ENCODE measurements at places on chromosomes 5 and 9.

- no peak for DNase-seq
These were observed 10.5 kb downstream of the DOCK2 start for GRCh38 chr5:169647566-169647965.

GRCh38 chr9:9625248-9625647, 987.6 kb downstream of the PTPRD start:
- no peak for DNase-seq

DNA sequence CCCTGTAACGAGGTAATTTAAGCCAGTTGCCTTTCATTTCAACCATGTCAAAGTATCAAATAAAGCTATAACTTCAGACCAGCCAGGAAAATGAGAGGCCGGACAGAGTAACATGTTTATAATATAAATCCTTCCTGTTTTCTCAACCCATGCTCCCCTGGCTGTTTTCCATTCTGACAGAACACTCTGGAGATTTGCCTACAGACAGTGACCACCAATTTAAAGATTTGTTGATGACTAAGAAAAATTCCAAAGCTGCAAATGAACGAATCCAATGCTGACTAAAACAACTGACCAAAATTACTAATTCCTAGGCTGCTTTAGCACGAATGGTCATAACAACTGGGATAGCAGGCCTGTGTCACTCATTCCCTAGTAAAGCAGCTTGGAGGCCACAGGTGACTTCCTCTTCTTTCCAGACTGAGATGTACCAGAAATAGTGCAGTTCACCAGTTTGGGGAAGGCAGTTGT, 141.4 kb downstream of the AOPEP start:
- peak; percentile 85 for DNase-seq

GRCh38 chr9:98951967-98952366, 8.3 kb downstream of the COL15A1 start:
- DNase-seq: no peak

- DNase-seq: no peak
These were observed 340.4 kb downstream of the RASEF start for GRCh38 chr9:82722561-82722960.

- peak; percentile 70 for DNase-seq
These were observed 355.3 kb downstream of the BNC2 start for GRCh38 chr9:16515207-16515606.

GRCh38 chr9:132994410-132995120, 16.1 kb downstream of the GFI1B start:
- DNase-seq: peak; percentile 36

GRCh38 chr5:172503925-172504700, 49.8 kb upstream of the SH3PXD2B start:
- DNase-seq: no peak

GRCh38 chr9:90469435-90469834, 173.2 kb downstream of the DIRAS2 start:
- DNase-seq: no peak

- no peak for DNase-seq
These were observed 121.5 kb downstream of the EHMT1 start for GRCh38 chr9:137740312-137740711.

GRCh38 chr5:113608113-113608596, 94.7 kb downstream of the YTHDC2 start:
- DNase-seq: peak; percentile 68

DNA sequence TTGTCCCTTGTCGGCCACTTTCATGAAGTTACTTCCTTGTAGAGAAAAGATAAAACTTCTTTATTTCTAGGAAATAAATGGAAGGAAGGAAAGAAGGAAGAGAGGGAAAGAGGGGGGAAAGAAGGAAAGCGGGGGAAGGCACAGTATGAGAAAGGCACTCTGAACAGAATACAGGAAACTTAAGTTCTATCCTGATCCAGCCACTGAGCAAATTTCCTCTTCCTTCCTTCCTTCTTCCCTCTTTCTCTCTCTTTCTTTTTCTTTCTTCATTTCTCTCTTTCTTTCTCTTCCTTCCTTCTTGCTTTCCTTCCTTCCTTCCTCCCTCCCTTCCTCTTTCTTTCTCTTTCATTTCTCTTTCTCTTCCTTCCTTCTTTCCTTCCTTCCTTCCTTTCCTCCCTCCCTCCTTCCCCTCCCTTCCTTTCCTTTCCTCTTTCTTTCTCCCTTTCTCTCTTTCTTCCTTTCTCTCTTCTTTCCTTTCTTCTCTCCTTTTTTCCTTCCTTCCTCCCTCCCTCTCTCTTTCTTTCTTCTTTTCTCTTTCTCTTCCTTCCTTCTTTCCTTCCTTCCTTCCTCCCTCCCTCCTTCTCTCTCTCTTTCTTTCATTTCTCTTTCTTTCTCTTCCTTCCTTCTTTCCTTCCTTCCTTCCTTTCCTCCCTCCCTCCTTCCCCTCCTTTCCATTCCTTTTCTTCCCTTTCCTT, 240.2 kb upstream of the BRINP1 start:
- no peak for DNase-seq

- DNase-seq: no peak
These were observed 44.4 kb downstream of the GALNT12 start for GRCh38 chr9:98851730-98852459.

DNA sequence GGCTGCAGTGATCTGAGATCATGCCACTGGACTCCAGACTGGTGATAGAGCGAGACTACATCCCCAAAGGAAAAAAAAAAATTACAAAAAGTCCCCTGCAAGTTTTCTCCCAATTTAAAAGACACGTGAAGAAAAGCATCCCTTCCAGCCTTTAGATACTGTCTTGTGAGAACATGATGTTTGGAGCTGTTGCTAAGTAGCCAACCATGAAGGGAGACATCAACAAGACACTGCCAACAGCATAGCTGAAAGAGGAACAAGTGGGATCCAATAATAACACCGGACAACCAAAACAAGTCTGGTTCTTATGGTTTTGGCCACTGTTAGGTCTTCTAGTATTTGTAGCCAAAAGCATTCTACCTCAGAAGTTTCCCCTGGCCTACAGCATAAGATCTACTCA, 118.9 kb upstream of the CCDC180 start:
- DNase-seq: no peak

DNA sequence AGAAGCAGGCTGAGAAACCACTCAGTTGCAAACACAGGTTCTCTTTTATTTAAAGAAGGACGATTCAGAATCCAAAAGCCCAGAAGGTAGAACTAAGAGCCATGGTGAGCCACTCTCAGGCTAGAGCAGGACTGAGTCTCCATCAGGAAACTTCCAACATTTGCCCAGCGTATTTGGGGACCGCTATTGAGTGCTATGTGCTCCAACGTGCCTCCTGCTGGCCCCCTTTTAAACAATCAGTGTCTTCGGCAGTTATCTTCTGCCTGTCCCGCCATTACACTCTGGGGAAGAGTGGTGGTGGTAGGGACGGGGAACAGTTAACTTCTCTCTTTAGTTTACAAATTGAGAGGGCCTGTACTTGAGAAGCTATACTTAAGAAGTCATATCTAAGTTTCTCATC, 78.1 kb downstream of the DENND1A start:
- no peak for DNase-seq

DNA sequence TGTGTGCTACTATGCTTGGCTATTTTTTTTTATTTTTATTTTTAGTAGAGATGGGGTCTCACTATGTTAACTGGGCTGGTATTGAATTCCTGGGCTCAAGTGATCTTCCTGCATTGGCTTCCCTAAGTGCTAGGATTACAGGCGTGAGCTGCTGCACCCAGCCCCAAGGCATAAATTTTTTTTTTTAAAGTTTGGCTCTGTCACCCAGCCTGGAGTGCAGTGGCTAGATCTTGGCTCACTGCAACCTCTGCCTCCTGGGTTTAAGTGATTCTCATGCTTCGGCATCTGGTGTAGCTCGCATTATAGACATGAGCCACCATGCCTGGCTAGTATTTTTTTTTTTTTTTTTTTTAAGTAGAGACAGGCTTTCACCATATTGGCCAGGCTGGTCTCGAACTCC, 70.3 kb downstream of the RAB24 start:
- peak; percentile 86 for DNase-seq

DNA sequence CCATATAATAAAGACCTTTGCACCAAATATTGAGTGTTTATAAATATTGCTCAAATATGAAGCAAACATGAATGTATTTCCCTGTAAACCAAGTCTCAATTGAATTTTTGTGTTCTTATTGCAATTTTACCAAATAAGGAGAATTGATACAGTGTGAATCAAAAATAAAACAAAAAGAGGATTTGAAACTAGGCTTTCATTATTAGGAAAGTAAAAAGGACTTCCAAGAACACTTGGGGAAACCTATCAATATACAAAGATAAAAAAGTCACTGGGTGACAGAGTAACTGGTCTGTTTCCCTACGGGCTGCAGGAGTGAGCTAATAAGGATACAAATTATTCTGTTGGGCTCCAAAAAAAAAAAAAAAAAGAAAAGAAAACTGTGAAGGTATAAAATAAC, 44.8 kb upstream of the SNX2 start:
- DNase-seq: no peak

DNA sequence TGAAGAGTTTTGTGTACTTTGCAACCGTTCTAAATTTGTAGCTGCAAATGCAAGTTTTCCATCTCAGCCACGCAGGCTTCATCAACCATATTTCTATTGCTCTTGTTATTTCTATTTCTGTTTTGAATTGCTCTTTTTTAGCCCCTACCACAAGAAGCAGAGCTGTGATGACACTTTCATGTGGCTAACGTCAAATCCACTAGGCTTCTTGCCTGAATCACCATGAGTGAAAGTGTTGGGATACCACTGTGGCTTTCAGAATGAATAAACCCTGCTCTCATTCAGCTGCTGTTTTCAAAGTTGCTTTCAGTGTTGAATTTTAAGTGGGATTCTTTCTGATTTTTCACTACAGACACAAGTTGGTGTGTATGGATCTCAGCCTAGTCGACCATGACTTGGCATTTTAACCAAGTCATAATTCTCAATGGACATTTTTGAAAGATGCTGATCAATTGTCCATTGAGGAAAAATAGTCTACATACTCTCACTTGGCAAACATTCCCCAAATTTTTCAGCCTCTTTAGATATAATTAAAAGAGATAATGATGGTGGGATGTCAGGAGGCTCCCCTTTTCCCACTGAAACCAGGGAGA, 41.0 kb upstream of the MTAP start:
- no peak for DNase-seq

All from MG63 (cell line).